Adrenal gland (tissue), 19 donors: ENCODE measurements at places on chromosomes 2 and 18.
A peak's percentile ranks its signal among the peaks of the same experiment; 100 is the strongest.

GRCh38 chr2:128510701-128511397, 192.2 kb upstream of the HS6ST1 start:
- DNase-seq: no peak

DNA sequence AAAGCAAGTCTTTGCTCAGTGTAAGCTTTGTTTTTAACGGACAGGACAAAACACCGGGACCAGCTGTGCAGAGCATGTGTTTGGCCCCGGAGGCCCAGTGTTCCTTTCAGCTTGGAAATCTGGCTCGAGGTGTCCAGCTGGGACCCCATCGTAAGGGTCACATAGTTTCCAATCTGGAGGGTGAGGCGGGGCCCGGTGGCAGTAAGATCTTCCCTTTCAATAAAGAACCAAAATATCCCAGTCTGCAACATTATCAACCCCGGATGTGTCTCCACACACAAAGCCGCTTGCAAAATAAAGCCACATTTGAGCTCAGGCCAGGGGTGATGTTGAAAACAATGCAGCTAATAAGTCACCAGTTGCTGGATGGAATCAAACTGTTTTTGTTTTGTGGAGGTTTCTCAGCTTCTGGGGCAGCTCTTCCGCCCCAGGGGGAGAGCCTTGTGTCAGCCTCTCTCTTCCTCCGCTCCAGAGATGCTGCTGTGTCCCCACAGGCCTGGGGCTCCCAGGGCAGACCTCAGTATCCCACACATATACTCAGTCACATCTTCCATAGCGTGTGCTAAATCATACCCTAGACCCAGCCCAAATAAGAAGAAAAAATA, 138.6 kb upstream of the GLI2 start:
- peak; percentile 68 for DNase-seq

- no peak for DNase-seq
These were observed 650.8 kb upstream of the FANCL start for GRCh38 chr2:58891828-58892377.

GRCh38 chr2:74860521-74860920, 26.6 kb downstream of the HK2 start:
- DNase-seq: no peak

DNA sequence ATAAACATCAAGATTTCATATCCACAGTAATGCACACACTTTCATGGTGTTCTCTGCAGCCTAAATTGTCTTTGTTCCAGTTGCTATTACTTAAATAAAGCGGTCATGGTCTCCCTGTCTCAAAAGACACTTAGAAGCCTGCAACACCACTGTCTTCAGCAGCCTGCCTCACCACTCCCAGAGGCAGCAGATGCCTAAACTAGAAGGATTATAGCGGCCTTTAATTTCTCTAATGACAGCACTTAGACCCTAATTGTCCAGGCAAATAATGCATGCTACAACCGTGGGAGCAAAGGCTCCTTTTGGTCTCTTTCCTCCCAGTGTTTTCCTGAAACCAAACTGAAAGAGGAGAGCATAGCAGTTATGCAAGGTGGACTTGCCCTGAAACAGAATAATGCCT, 248.8 kb upstream of the SLC39A10 start:
- DNase-seq: no peak

DNA sequence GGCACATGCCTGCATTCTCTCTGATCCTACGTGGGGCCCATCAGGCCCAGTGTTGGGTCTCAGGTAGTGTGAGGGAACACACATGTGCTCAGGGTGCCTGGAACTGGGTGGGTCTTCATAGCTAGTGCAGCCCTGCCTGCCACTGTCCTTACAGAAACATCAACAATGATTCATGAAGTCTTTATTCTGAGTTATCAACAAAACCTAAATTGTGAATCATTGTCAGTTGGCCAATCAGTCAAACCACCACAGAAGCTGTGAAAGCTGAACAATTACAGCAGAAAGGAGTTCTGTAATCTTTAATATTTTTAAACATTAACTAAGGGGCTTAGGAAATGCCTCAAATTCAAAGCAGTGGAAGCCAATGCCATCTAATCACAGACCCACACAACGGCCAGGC, 82.8 kb upstream of the ZNF521 start:
- DNase-seq: no peak

DNA sequence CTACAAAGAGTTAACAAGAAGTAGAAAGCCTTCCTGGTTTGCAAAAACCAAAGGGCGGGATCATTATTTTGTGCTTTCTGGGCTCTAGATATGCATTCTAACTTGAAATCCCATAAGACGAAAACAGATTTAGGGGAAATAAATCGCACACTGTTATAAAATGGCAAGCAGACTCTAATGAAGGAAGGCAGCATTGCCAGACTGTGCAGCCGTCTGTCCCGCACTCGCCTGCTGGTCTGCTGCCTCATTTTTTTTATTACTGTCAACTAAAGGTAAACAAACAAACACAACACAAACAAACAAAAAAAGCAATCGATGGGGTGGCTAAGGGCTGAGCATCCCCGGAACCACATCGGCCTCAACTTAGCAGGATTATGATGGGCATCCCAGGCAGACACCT, 24.4 kb downstream of the ZNF521 start:
- DNase-seq: no peak

GRCh38 chr18:23924813-23925212, 89.7 kb upstream of the TTC39C start:
- DNase-seq: no peak

DNA sequence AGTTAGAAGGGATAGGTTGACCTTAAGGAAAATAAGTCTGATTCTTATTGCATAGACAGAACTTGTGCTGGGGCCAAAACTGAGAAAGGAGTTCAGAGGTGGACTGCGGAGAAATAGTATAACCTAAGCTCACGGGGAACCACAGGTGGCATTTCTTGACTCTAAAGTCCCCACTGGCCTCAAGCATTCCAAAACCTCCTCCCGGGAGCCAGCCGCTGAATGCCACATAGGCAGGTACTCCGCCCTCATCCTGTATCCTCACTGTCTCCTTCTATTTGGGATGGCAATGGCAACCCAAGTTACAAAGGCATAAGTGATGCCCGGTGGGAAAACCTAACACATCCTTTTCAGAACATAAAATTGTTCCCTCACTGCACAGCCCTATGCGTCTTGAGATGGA, 173.0 kb downstream of the SP3 start:
- no peak for DNase-seq

DNA sequence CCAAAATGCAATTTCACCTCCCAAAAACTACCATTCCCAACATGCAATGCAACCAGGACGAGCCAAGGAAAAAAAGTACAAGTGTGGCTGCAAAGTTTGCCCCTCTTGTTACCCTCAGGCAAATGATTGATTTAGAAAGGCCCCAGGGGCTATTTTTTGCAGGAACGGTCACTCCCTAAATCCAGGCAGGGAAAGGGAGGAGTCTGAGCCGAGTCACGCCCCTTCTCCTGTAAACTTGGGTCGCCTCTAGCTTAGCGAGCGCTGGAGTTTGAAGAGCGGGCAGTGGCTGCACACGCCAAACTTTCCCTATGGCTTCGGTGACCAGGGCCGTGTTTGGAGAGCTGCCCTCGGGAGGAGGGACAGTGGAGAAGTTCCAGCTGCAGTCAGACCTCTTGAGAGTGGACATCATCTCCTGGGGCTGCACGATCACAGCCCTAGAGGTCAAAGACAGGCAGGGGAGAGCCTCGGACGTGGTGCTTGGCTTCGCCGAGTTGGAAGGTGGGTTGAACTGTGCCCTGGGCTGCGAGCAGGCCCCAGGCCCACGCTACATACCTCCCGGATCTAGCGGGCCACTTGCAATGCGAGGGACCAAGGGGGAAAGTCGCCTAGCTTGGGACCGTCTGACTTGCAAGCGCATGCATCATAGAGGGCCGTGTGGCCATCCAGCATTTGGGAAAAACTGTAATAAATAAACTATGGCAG, at the start of gene GALM:
Gene GALM (plus strand): TSS at position 261 of the 702 bp plus-strand sequence. CDS start 48 bp downstream, at position 309.
- peak; percentile 94 for DNase-seq

GRCh38 chr2:215454519-215455246, 18.8 kb upstream of the FN1 start:
- peak; percentile 7 for DNase-seq

- no peak for DNase-seq
These were observed 175.1 kb downstream of the ANKRD30B start for GRCh38 chr18:14922965-14923565.
